ENCODE measurements at places on chromosomes 2 and 18. TPM values are rescaled to one million over a fixed set of nuclear protein-coding genes. Genes with fewer than 3 reads are reported as not detected.

DNA sequence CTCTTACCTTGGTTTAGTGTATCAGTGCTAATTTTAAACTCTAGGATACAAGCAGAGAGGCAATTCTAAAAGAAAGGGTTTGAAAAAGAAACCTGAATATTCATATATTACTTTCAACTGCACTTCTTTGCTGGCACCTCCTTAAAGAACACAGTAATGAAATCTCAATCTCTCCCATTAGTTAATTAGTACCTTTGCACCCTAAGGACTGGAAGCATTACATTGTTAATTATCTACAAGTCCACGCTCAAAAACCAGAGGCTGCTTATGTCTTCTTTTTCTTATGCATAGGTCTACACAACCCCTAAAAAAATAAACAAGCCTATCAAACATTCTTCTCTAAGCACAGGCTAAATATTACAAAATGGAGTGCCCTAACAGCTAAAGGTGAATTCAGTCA, 20.2 kb downstream of the EPHA4 start:
- no peak for DNase-seq

DNA sequence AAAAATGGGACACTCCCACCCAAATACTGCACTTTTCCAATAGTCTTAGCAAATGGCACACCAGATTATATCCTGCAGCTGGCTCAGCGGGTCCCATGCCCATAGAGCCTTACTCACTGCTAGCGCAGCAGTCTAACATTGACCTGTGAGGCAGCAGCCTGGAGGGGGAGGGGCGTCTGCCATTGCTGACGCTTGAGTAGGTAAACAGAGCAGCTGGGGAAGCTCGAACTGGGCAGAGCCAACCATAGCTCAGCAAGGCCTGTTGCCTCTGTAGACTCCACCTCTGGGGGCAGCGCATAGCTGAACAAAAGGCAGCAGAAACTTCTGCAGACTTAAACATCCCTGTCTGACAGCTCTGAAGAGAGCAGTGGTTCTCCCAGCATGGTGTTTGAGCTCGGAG, 110.4 kb downstream of the CTIF start:
- peak; percentile 76 for DNase-seq

The FAM124B gene
- 0.90 TPM for polyA plus RNA-seq

DNA sequence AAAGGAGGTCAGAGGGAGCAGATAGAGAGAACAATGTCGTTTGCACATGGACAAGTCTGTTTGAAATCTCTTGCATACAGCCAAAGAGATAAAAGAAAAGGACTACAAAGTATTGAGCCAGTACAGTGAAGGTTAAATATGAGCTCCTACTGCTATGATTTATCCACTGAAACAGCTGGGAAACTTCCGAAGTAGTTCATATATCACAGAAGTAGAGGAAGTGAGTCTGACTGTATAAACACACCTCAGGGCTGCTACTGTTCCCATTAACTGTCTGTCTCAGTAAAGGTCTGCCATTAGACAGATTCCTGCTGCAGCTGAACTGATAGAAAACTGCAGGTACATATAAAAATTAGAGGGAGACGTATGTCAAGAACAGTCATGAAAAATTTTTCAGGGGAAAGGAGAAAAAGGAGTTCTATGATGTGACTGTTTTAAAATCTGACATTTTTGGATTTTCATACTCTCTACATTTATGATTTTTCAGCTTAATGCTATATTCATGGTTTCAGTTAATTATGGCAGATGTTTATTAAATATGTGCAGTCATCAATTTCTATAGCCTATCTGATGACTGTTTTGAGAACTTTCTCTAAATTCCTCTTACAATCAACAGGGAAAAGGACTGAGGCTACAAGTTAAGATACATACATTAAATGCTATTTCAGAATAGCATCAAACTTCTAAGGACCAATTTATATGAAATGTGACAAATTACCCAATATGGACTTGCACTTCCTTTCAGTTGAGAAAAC, 364.7 kb downstream of the ERBB4 start:
- DNase-seq: no peak

The TWIST2 gene
- polyA plus RNA-seq: 0.56 TPM

DNA sequence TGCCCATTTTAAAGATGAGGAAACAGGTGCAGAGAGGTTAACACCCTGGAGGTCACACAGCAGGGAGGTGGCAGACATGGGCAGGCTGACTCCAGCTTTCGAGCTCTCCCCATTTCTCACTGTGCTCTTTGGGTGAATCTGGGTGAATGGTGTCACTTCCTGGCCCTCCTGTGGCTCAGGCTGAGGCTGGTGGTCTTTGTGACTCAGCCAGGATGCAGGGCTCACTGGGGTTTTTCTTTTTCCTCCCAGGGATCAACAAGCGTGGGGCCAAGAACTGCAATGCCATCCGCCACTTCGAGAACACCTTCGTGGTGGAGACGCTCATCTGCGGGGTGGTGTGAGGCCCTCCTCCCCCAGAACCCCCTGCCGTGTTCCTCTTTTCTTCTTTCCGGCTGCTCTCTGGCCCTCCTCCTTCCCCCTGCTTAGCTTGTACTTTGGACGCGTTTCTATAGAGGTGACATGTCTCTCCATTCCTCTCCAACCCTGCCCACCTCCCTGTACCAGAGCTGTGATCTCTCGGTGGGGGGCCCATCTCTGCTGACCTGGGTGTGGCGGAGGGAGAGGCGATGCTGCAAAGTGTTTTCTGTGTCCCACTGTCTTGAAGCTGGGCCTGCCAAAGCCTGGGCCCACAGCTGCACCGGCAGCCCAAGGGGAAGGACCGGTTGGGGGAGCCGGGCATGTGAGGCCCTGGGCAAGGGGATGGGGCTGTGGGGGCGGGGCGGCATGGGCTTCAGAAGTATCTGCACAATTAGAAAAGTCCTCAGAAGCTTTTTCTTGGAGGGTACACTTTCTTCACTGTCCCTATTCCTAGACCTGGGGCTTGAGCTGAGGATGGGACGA, 13.2 kb downstream of the ITM2C start:
- no peak for DNase-seq

Measured in kidney (tissue), 22 donors.